ENCODE measurements at places on chromosomes 13 and 19. TPM values are rescaled to one million over a fixed set of nuclear protein-coding genes. Genes with fewer than 3 reads are reported as not detected.

FAM216B gene
- total RNA-seq = not detected

FSTL3 gene
- 134 TPM for total RNA-seq

ELSPBP1 gene
- not detected for total RNA-seq

DHRS12 gene
- total RNA-seq = 11.8 TPM

OSCAR gene
- total RNA-seq = 4.4 TPM

FBN3 gene
- total RNA-seq = not detected

RNF17 gene
- 0.52 TPM for total RNA-seq

AMH gene
- 1.8 TPM for total RNA-seq

TMEM190 gene
- total RNA-seq = not detected

OLFM2 gene
- 3.9 TPM for total RNA-seq

LHB gene
- total RNA-seq = not detected

- DNase-seq = no peak
- no peak overlapping the region for H3K4me3 ChIP-seq
- H3K36me3 ChIP-seq = no peaks in the 10 kb centered on the region
- no peaks in the 10 kb centered on the region for H3K27me3 ChIP-seq
- no peak overlapping the region for H3K27ac ChIP-seq
These were observed 34.9 kb downstream of the N4BP2L2 start for GRCh38 chr13:32503727-32504126.

- no peak overlapping the region for H3K4me3 ChIP-seq
- no peaks in the 10 kb centered on the region for H3K4me1 ChIP-seq
- DNase-seq = no peak
These were observed 86.7 kb upstream of the UQCRFS1 start for GRCh38 chr19:29299416-29300380.

DNA sequence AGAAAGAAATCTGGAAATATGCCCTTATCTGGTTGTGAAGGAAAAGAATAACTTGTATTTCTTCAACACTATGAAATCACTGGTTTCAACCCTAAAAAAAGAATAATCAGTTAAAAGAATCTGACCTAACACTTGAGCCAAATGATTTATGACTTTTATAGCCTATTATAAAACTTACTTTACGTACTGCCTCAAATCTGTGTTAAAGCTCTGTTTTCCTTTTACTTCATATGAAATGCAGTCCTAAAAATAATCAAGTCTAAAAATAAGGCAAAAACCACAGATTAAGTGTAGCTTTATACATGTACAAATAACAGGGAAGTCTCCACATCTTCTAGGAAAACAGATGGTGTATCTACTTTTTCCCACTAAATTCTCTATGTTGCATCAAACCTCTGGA, 101.3 kb downstream of the VWA8 start:
- no peaks in the 10 kb centered on the region for H3K36me3 ChIP-seq
- no peak overlapping the region for H3K4me3 ChIP-seq
- no peak overlapping the region for H3K27ac ChIP-seq
- H3K4me1 ChIP-seq = no peaks in the 10 kb centered on the region
- no peaks in the 10 kb centered on the region for H3K27me3 ChIP-seq

GRCh38 chr13:28494778-28495537, at the start of gene FLT1:
Gene FLT1, minus strand, starts transcription at chr13:28495128. Its CDS starts 285 bp downstream, at chr13:28494843.
- no peak within 1 kb of the TSS for H3K27ac ChIP-seq
- H3K36me3 ChIP-seq = no peaks in the 10 kb centered on the region
- H3K4me3 ChIP-seq = peak within 1 kb of the TSS; percentile 23
- H3K4me1 ChIP-seq = no peaks in the 10 kb centered on the region

- DNase-seq = no peak
- H3K4me1 ChIP-seq = no peaks in the 10 kb centered on the region
- H3K4me3 ChIP-seq = no peak overlapping the region
These were observed 51.1 kb downstream of the HSPH1 start for GRCh38 chr13:31110617-31111016.

- no peak overlapping the region for H3K27ac ChIP-seq
- H3K36me3 ChIP-seq = no peaks in the 10 kb centered on the region
- no peak overlapping the region for H3K4me3 ChIP-seq
These were observed 2.0 kb downstream of the RAB8A start for GRCh38 chr19:16113727-16114126.

- H3K4me1 ChIP-seq = no peaks in the 10 kb centered on the region
- H3K36me3 ChIP-seq = no peaks in the 10 kb centered on the region
- no peak for DNase-seq
- no peaks in the 10 kb centered on the region for H3K27me3 ChIP-seq
- no peak overlapping the region for H3K4me3 ChIP-seq
- H3K27ac ChIP-seq = no peak overlapping the region
These were observed 412.5 kb downstream of the DACH1 start for GRCh38 chr13:71454509-71454908.

DNA sequence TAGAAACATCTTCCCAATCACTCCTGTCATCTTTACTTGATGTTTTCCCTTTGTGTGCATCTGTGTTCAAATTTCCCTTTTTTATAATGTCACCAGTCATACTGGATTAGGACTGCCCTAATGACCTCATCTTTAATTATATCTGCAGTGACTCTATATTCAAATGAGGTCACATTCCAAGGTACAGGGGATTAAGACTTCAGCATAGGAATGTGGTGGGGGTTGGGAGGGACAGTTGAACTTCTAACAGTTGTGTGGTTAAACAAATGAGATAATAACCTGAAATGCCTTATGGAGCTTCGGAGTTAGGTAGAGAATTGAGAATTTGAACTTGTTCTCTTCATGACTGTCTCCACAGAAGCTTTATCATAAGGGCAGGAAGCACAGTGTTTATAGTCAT, 23.0 kb downstream of the PAN3 start:
- no peaks in the 10 kb centered on the region for H3K36me3 ChIP-seq
- H3K4me1 ChIP-seq = no peaks in the 10 kb centered on the region
- no peak overlapping the region for H3K27ac ChIP-seq
- DNase-seq = no peak
- no peaks in the 10 kb centered on the region for H3K27me3 ChIP-seq
- H3K4me3 ChIP-seq = no peak overlapping the region

DNA sequence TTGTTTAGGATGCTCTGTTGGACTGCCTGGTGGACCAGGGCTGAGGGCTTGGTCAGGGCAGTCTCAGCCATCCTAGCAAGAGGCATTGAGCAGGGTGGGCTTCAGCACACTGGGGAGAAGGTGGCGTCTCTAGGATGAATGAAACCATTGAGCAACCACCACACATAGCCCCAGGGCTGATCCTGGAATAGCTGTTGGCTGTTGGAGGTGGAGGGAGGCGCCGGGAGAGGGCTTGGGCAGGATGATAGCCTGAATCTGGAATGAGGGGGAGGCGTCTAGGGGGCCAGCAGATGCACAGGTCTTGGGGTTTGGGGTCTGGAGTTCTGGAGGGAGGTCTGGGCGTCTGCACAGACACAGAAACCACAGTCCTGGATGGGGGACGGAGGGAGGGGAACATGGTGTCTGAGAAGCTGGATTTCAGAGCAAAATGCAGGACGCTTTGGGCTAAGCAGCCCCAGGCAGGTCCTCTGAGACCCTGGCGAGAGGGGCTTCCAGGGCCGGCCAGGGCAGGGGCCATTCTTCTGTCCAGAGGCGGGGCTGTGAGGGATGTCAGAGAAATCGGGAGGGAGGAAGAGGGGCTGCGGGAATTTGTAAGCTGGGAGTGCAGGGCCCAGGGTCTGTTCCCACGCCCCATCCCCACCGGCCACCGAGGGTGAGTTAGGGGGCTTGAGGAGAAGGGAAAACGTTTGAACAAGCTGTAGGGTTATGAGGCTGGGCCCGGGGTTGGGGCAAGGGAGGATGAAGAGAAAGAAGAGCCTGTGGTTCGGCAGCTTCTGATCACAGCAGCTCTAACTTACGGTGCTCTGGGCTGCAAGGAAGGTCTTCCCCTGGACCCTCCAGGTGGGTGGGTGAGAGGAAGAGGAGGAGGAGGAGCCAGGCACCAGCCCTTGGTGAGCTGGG, 5.2 kb downstream of the TRAPPC5 start:
- H3K36me3 ChIP-seq = no peaks in the 10 kb centered on the region
- H3K27me3 ChIP-seq = no peaks in the 10 kb centered on the region
- no peak overlapping the region for H3K27ac ChIP-seq
- DNase-seq = no peak
- H3K4me3 ChIP-seq = no peak overlapping the region
- H3K4me1 ChIP-seq = no peaks in the 10 kb centered on the region

DNA sequence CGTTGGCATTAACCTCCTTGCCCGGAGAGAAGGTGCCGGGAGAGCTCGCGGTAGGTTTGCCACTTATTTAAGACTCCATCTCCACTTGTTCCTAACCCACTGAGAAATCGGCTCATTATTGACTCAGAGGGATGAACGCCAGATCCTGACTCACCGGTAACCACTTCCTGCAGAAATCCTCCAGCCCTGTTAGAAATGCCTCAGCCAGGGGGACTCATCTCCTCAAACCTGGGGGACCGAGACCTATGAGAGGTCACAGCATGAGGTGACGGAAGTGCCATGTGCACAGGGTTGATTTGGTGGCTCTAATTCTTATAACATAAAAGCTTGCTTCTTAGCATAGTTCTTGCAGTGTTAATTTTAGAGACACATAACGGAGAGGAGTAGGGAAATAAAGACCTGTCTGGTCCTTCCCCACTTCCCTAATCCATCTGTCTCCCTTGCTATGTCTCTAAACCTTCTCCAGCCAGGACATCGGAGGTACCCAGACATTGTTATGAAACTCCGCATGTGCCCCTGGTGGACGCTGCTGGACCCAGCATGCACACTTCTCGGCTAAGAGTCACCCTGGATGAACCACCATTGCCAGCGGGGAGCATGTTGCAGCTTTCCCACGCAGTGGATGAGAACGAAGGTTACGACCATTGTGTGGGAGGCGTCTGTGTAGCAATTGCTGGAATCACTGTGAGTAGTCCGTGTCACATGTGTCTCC, 158.9 kb downstream of the EFNB2 start:
- H3K4me1 ChIP-seq = no peaks in the 10 kb centered on the region
- H3K27me3 ChIP-seq = no peaks in the 10 kb centered on the region
- no peak overlapping the region for H3K27ac ChIP-seq
- no peak overlapping the region for H3K4me3 ChIP-seq
- peak; percentile 62 for DNase-seq
- H3K36me3 ChIP-seq = no peaks in the 10 kb centered on the region

DNA sequence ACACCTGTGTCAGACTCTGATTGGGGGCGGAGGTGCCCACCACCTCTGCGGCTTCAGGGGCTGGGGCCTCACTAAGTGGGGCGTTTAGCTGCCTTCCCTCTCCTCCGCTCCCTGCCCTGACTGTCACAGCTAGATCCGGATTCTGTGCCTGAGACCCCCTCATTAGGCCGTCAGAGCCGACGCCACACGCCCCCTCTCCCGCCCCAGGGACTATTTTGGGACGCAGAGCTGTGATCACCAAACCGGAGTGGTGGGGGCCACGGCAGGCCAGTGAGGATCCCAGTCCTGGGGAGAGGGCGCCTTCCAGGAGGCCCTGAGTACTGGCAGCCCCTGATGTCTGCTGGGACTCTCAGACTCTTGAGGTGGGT, 762 bp downstream of the KANK3 start:
- H3K27ac ChIP-seq = no peak overlapping the region
- DNase-seq = no peak
- no peaks in the 10 kb centered on the region for H3K4me1 ChIP-seq
- no peaks in the 10 kb centered on the region for H3K27me3 ChIP-seq
- H3K36me3 ChIP-seq = no peaks in the 10 kb centered on the region
- no peak overlapping the region for H3K4me3 ChIP-seq

DNA sequence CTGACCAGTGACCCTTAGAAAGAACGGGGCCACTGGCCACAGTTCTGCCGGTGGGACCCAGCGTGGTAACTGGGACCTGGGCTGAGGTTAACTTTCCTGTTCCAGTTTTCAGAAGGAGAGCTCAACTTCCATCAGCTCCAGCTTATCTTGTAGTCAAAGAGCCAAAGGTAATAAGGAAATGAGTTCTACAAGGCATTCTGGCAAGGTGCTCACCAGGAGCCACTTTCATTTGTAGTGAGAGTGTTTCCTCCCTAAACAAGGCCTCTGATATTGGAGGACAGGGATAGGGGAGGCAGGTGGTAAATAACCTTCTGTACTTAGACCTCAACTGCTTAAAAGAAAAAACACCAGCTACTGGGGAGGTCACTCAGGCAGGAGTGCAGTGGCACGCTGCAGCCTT, 38.1 kb downstream of the PBX4 start:
- no peak overlapping the region for H3K27ac ChIP-seq
- no peaks in the 10 kb centered on the region for H3K36me3 ChIP-seq
- DNase-seq = no peak
- no peaks in the 10 kb centered on the region for H3K4me1 ChIP-seq
- H3K4me3 ChIP-seq = no peak overlapping the region
- H3K27me3 ChIP-seq = no peaks in the 10 kb centered on the region

DNA sequence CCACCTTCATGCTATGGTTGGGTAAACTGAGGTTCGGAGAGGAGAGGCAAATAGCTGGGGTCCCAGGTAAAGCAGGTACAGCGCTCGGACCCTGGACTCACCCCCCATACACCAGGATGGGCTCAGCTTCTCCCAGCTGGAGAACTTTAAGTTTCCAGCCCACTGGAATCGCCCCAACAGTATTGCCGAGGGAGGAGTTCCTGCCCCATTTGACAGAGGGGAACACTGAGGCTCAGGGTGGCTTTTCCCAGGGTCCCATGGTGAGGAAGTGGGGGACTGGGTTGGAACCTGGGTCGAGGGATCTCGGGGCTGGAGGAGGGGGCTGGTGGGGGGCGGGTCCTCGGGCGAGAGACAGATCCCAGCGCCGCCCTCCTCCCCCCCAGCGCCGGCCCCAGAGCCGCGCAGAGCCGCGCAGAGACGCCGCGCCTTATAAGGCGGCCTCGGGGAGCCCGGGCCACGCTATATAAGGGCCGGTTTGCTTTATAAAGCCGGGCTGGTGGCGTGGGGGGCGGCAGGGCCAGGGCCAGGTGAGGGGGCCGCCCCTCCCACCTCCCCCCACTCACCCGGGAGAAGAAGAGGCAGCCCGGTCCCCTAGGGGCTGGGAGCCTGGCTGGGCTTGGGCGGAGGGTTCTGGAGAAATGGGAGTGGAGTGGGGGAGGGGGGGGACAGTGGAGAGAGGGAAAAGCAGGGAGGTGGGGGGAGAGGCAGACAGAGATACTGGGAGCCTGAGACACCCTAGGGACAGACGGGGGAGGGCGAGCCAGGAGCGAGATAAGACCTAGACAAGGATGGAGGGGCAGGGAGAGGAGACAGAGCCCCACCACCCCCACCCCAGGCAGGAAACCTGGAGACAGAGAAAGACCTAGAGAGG, 1.1 kb downstream of the CNN1 start:
- no peaks in the 10 kb centered on the region for H3K27me3 ChIP-seq
- no peaks in the 10 kb centered on the region for H3K4me1 ChIP-seq
- peak overlapping the region; percentile 89 for H3K4me3 ChIP-seq
- H3K36me3 ChIP-seq = peaks cover 1% of the 10 kb centered on the region

DNA sequence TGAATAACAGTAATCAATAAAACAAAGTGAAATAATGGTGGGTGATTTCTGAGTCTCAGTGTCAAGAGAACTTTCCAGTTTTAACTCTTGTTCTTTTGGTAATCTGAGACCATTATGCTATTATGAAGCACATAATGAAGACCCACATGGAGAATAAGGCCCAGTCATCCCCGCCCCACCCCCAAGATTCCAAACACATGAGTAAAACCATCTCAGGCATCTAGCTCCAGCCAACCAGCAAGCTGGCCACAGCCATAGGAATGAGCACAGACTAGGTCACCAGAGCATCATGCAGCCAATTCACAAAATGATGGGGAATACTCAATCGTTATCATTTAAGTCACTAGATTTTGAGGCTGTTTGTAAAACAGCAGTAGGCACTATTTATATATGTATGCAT, 1769.0 kb upstream of the PCDH20 start:
- no peaks in the 10 kb centered on the region for H3K36me3 ChIP-seq
- H3K27ac ChIP-seq = no peak overlapping the region
- no peak overlapping the region for H3K4me3 ChIP-seq
- no peak for DNase-seq
- no peaks in the 10 kb centered on the region for H3K27me3 ChIP-seq

GRCh38 chr13:27408074-27408473, 16.3 kb upstream of the GTF3A start:
- no peak overlapping the region for H3K4me3 ChIP-seq
- H3K4me1 ChIP-seq = no peaks in the 10 kb centered on the region
- no peak overlapping the region for H3K27ac ChIP-seq
- no peaks in the 10 kb centered on the region for H3K36me3 ChIP-seq

All from aorta (tissue), 5 donors.